ENCODE measurements at places on chromosomes 12 and 14. TPM values are rescaled to one million over a fixed set of nuclear protein-coding genes. Genes with fewer than 3 reads are reported as not detected.

DNA sequence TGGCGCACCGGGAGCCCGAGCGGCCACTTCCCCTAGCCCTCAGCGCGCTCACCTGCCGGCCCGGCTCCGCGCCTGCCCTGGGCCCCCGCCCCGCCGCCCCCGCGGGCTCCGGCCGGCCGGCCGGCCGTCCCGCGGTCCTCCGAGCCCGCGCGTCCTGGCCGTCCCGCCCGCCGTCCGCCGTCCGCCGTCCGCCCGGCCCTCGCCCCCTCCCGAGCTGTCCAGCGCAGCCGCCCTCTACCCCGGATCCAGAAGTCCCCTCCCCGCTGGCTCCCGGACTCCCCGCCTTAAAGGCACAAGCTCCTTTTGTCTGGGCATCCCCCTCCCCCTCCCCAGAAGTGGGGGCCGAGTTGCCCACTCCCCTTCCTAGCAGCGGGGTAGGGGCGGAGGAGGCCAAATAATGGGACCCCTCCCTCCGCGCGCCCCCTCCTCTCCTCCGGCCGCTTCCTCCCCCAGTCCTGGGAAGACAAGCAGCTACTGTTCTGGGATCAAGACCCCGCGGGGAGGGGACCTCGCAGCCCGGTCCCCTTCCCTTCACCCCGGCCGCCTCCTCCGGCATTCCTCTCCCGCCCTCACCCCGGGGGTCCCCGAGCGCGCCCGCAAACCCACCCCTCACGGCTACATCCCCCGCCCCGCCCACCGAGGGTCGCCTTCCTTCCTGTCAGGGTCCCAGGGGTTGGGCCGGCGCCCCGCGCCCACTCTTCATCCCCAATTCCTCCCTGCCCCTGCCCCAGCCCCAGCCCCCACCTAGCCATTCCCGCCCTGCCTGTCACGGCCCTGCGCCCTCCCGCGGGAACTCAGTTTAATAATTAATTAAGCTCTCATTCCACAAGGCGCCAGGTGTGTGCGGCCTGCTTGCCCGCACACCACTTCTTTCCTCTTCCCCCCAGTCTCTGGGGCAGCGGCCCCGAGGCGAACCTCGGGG, at the start of gene ADCY6:
TSS of gene ADCY6 (minus strand) at position 236 of the 922 bp plus-strand sequence. CDS start 5,655 bp downstream, outside the sequence.
- DNase-seq, result peak; percentile 68

DNA sequence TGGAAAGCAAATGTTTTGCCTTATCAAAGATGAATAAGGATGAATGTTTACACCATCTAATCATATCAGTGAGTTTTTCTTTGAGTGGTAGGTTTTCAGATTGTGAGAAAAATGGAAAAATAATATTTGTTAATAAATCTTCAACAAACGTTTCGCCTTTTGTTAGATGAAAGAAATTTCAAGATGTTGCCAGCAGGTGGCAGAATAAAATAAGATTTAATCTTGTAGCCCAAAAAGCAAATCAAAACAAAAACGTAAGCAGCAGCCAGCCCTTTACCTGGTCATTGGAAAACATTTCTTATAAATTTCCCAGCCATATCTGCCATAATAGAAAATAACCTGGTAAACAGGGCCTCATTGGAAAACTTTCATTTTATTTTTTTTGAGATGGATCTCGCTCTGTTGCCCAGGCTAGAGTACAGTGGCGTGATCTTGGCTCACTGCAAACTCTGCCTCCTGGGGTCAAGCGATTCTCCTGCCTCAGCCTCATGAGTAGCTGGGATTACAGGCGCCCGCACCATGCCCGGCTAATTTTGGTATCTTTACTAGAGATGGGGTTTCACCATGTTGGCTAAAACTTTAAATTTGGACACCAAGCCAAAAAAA, 15.4 kb upstream of the TMEM120B start:
- peak; percentile 77 for DNase-seq

- peak; percentile 75 for DNase-seq
These were observed 33.7 kb upstream of the DLK1 start for GRCh38 chr14:100692859-100693558.

Gene BMP4
- total RNA-seq, result 395 TPM

Gene GLS2
- total RNA-seq, result 6.9 TPM

GRCh38 chr12:107327651-107328182, 234.4 kb upstream of the CRY1 start:
- no peak for DNase-seq

DNA sequence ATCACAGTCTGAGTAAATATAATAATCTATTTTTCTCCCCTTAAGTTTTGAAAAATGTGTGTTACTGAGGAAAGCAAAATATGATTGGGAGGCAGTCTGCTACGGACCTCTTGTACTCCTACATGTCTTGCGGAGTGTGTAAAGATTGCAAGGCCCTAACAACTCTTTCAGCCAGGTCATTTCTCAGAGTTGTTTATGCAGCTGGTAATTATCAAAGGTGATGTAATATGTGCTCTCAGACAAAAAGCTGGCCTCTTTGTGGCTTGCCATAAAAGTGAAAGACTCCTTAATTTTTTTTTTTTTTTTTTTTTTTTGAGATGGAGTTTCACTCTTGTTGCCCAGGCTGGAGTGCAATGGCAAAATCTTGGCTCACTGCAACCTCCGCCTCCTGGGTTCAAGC, 40.5 kb upstream of the MON2 start:
- no peak for DNase-seq

DNA sequence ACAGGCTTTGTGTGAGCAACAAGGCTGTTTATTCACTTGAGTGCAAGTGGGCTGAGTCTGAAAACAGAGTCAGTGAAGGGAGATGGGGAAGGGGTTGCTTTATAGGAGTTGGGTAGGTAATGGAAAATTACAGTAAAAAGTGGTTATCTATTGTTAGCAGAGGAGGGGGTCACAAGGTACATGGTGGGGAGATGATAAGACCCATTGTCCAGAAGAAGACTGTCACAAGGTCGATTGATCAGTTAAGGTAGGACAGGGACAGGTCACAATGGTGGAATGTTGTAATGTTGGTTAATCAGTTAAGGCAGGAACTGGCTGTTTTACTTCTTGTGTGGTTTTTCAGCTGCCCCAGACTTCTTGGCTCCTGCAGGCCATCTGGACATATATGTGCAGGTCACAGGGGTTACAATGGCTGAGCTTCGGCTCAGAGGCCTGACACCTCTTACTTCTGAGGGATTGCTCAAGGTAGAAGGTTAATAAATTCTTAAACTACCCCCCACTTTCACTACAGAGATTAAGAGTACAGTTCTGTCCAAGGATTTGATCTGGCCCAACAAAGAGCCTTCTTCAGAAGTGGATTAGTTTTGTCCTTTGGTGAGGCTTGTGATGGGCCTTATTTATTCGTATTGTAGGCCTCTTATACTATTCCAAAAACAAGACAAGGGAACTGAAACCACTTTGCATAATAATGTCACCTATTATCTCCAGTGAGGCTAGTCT, 13.8 kb upstream of the DHRS4 start:
- DNase-seq, result no peak

Gene FAM90A1
- not detected for total RNA-seq

Gene CSAD
- total RNA-seq, result 16.3 TPM

GRCh38 chr14:101186544-101186943, 283.0 kb upstream of the RTL1 start:
- DNase-seq, result no peak
